ENCODE measurements at places on chromosomes 1 and 21. TPM values are rescaled to one million over a fixed set of nuclear protein-coding genes. Genes with fewer than 3 reads are reported as not detected.

The CLCA1 gene
- total RNA-seq = not detected

The DPM3 gene
- 56.7 TPM for total RNA-seq

The OR2T11 gene
- total RNA-seq = not detected

The NTMT2 gene
- not detected for total RNA-seq

The AMIGO1 gene
- 0.16 TPM for total RNA-seq

The KCNE2 gene
- not detected for total RNA-seq
